Brain microvascular endothelial cell (primary cell): ENCODE measurements at places on chromosomes 5 and 9.

GRCh38 chr5:99866740-99867139 lies 668.4 kb upstream of the FAM174A start:
- no peak for DNase-seq

DNA sequence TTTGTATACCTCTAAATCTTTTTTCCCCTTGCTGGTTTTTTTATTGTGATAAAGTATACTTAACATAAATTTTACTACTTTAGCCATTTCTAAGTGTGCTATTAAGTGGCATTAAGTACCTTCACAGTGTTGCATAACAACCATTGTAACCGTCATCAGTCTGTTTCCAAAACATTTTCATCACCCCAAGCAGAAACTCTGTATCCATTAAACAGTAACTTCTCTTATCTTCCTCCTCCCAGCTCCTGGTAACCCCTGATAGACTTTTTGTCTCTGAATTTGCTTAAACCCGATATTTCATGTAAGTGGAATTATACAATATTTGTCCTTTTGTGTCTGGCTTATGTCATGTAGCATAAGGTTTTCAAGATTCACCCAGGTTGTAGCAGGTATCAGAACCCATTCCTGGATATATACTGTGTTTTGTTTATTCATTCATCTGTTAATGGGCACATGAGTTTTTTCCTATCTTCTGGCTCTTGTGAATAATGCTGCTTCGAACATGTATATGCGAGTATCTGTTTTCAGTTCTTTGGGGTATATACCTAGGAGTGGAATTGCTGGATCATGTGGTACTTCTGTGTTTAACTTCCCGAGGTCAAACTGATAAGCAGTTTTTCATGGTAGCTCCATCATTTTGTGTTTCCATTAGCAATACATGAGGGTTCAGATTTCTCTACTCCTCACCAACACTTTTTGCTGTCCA lies 66.4 kb downstream of the EHMT1 start:
- DNase-seq: no peak

DNA sequence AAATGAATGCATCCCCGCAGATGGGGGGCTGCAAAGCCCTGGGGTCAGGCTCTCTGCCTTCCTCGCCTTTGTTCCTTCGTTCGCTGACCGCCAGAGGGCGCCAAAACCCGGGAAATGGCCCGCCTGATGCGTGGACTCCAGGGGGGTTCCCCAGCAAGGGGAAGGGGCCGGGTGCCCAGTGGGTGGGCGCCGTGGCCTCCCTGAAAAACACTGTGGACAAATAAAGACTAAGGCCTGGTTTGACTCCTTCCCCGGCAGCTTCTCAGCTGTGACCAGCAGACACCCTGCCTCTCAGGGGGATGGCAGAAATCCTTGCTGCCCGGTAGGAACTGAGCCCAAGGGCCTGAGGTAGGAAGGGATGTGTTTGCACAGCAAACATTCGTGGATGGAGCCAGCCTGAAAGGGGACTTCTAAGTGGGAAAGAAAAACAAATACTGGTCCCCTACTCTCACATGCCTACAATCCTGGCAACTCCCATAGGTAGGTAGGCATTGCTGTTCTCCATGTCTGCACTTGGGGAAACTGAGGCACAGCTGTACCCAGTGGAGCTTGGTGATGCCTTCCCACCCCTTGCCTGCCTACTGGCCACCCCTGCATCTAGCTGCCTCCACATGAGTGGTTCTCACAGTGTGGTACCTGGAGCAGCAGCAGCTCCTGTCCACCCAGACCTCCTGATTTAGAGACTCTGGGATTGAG lies 57.7 kb downstream of the DUSP1 start:
- no peak for DNase-seq

DNA sequence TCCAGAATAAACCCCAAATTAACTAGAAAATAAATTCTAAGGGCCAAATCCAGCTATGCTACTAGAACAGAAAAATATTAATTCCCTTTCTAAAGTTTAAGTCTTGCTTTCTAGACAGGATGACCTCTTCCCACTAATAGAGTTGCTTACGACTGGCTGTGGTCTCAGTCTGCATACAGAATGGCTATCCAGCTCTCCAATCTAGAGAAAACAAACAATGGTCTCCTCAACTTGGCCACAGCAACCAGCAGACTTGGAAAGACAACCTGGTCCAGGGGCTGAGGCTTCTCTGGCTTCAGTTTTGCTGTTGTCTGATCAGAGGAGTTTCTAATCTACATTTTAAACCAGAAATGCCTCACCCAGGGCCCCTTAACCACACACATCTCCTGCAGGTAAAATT lies 28.9 kb downstream of the RASEF start:
- peak; percentile 30 for DNase-seq

- DNase-seq: peak; percentile 5
Observed at GRCh38 chr5:123486951-123487655, 24.9 kb upstream of the CSNK1G3 start.

GRCh38 chr9:134658378-134658955 lies 16.9 kb downstream of the COL5A1 start:
- DNase-seq: no peak

GRCh38 chr5:90251447-90251846 lies 158.1 kb downstream of the CETN3 start:
- no peak for DNase-seq

- DNase-seq: no peak
Observed at GRCh38 chr5:15001517-15001916, 129.9 kb upstream of the ANKH start.

GRCh38 chr5:43121913-43122484 lies 1.3 kb downstream of the ZNF131 start:
- DNase-seq: peak; percentile 37

DNA sequence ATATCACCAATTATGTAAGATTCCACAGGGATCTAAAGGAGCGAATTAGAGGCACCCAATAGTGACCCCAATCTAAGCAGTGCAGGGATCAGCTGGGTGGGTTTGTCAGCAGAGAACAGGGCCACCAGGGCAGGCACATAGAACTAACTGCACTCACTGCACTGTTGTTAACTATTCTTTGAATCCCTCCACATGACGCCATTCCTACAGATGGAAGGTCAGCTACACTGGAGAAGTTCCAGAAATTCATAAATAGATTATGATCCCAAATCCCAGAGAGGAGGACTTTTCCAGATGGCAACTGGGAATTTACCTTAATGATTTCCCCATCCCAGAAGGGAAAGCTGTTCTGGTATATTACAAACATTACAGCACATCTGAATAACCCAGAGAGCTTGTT lies 84.2 kb downstream of the THBS4 start:
- no peak for DNase-seq

GRCh38 chr5:62790348-62790747 lies 211.7 kb downstream of the LRRC70 start:
- DNase-seq: no peak

DNA sequence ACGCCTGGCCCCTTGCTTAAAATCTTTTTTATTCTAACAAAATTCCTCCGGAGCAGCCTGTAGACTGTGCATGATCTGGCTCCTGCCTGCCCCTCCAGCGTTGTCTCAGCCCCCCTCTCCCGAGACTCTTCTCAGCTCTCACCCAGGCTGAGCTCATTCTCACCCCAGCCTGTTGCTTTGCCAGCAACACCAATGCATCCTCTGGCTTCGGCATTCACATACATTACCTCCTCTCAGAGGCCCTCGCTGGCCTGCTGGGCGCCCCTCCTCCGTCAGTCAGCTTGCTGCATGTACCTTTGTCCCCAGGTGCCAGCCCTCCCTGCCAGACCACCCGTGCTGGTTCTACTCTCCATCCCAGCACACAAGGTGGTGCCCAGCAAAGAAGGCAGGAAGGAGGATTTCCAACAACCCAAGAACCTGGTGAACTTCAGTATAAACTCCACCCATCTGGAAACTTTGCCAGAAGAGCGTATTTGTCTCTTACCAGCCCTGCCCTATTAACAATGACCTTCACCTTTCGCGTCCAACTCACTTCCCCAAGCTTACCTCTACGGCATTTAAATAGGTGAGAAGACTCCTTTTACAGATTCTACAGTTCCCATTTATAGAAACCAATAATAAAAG lies 35.0 kb downstream of the MYO10 start:
- no peak for DNase-seq

GRCh38 chr5:8997542-8998070 lies 548.3 kb downstream of the SEMA5A start:
- DNase-seq: no peak

- no peak for DNase-seq
Observed at GRCh38 chr9:72949244-72949582, 3.6 kb downstream of the ALDH1A1 start.

DNA sequence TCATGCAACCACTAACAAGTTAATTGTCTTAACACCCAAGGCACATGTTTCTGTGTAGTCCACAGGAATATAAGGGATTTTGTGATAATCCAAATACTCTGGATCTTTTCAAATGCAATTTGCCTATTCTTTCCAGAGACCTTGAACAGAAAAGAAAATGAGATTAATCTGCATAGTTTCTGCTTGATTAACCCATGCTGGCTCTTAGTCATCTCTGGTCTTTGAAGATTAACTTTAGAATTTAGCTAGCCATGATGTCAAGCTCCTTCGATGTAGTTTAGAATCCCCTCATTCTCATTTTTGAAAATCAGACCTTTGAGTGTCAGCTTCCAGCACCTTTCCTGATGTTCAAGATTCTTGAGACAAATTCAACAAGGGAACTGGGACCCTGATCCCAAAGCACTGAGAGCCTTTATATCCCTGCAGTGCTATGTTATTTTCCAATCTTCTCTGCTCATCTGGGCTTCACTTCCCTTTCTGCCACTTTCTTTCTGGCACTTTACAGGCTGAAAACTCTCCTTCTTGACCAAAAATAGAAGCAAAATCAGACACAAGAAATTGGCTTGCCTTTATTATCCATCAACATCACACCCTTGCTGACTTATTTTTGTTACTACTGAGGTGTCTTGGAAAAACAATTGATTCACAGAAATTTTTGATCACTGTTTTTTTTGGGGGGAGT lies 155.5 kb downstream of the PALM2AKAP2 start:
- no peak for DNase-seq

GRCh38 chr9:85430659-85431338 lies 311.0 kb downstream of the AGTPBP1 start:
- DNase-seq: no peak
